ENCODE measurements at places on chromosomes 1 and 21.
A peak's percentile ranks its signal among the peaks of the same experiment; 100 is the strongest.

DNA sequence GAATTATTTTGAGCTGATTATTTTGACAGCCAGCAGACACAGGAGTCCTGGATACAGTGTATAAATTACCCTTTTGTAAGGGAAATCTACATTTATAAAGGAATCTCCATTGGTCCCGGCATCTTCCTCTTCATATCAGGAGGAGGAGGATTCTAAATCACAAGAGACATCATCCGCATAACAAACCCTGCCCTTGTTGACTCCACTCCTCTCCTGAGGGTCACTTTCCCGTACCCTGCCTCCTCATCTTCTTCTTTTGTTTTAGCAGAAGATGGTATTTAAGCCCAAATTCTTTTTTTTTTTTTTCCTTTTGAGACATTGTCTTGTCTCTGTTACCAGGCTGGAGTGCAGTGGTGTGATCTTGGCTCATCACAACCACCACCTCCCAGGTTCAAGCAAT is 14.6 kb upstream of the PKNOX1 start:
- DNase-seq, result no peak

GRCh38 chr1:78348496-78349284 is 142.1 kb upstream of the PTGFR start:
- no peak for DNase-seq

GRCh38 chr1:35085421-35085820 is 6.2 kb downstream of the ZMYM1 start:
- no peak for DNase-seq

DNA sequence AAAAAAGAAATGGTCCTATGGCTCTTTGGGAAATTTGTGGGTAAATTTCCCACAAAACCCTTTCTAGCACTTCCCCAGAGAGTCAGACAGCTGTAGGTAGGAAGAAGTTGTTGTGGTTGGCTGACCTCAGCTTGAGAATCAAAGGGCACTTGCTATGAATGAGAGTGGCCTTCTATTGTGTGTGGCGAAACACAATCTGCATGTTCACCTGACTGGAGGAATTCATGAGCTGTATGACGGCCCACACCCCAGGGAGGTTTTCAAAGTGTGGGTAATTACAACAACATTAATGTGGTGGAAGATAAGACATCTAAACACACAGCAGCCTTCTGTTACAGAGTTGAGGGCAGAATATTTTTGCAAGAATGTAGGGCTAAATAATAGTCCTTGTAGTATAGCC is 38.8 kb downstream of the NGF start:
- DNase-seq, result no peak

- peak; percentile 75 for DNase-seq
These were observed 24.8 kb downstream of the PCSK9 start for GRCh38 chr1:55064071-55064581.

DNA sequence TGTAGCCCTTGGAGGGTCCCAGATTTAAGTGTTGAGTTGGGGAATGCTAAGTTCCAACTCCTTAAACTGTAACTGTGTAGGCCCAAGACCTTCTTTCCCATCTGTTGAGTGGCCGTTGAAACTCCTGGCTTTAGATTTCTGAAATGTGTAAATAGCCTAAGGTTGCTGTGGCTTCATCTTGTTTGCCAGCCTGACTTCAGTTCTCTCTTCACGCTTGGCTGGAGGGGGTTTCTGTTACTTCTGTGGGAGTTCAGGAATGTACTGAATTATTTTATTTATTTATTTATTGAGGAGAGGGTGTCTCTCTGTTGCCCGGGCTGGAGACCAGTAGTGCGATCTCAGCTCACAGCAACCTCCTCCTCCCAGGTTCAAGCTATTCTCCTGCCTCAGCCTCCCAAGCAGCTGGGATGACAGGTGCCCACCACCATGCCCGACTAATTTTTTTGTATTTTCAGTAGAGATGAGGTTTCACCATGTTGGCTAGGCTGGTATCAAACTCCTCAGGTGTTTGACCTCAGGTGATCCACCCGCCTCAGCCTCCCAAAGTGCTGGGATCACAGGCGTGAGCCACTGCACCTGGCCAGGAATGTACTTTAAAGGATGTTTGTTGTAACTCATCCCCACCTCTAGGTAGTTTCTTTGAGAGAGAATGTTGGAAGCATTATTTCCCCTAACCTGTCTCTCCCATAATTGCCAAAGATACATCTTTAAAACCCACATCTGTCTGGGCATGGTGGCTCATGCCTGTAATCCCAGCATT is 5.9 kb downstream of the TTC39A start:
- DNase-seq, result no peak

Data from cerebellum (tissue), 4 donors.